ENCODE measurements at places on chromosomes 1 and 21.

- DNase-seq, result no peak
Measured at GRCh38 chr1:24127134-24127800, 15.3 kb upstream of the MYOM3 start.

DNA sequence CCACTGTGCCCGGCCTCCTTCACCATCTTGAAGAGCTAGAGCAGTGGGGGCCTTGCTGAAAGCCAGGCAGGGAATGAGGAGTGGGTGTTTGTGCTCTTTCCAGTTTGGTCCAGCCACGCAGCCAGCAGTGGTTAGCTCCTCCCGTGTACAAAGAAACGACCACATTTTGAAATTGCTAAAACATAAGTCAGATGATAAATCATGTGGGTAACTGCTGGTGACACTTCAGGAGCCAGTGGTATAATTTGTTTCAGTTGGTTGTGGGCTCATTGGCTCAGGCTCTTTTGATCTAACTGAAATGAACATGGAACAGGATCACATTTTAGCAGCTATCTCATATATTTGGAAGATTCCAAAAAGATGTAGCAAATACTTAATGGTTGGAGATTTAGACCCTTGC is 87.6 kb downstream of the MTR start:
- DNase-seq, result no peak

GRCh38 chr1:58999676-59000075 is 215.8 kb upstream of the JUN start:
- peak; percentile 14 for DNase-seq

GRCh38 chr21:32300117-32300681 is 1.5 kb downstream of the MRAP start:
- no peak for DNase-seq

GRCh38 chr1:89611721-89612120 is 21.2 kb upstream of the LRRC8C start:
- no peak for DNase-seq

DNA sequence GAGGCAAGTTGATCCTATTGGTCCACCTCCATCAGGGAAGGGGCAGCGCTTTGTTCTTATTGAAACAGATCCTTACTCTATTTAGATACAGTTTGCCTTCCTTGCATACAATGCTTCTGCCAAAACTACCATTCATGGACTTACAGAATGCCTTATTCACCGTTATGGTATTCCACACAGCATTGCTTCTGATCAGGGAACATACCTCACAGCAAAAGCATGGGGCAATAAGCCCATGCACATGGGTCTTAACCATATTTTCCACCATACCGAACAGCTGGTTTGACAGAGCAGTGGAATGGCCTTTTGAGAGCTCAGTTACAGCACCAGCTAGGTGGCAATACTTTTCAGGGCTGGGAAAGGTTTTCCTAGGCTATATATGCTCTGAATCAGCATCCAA is 544.8 kb upstream of the ADGRL4 start:
- no peak for DNase-seq

- no peak for DNase-seq
Measured at GRCh38 chr21:19785941-19786340, 1212.3 kb upstream of the NCAM2 start.

DNA sequence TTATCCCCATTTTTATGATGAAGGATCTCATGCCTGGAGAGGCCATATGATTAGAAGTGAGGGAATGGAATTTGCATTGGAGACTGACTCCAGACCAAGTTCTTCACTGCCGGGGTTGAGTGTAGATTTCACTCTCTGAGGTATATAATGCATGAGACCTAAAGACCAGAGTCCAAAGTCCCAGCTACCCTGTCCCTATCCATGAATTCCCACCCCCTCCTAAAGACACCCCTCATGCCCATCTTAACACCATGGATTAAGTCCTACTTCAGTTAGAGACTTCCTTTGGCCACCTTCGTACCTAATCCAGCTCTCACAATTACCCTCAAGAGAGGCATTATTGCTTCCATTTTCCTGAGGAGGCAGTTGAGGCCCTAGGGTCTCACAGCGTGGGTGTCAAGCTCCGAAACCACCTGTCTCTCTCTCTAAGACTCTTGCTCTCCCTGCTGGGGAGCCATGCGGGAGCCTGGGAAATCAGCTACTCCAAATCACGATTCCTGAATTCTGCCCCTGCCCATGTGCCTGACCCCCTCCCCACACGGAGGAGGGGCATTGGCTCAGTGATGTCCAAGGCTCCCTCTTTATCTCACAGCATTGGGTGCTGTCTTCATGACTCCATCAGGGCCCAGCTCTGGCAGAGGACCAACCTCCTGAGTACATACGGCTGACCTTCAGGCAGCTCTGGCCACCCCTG is 11.7 kb upstream of the FOXO6 start:
- DNase-seq, result no peak

- DNase-seq, result peak; percentile 38
Measured at GRCh38 chr1:182927693-182928433, 25.1 kb downstream of the SHCBP1L start.

- no peak for DNase-seq
Measured at GRCh38 chr1:244762629-244763028, 72.8 kb upstream of the COX20 start.

GRCh38 chr1:74478979-74479378 is 33.4 kb downstream of the LRRC53 start:
- DNase-seq, result no peak
